ENCODE measurements at places on chromosomes 5 and 9.

- no peak for DNase-seq
Measured at GRCh38 chr5:59744531-59744992, 149.0 kb downstream of the PDE4D start.

- no peak for DNase-seq
Measured at GRCh38 chr9:123960366-123960765, 30.4 kb upstream of the DENND1A start.

DNA sequence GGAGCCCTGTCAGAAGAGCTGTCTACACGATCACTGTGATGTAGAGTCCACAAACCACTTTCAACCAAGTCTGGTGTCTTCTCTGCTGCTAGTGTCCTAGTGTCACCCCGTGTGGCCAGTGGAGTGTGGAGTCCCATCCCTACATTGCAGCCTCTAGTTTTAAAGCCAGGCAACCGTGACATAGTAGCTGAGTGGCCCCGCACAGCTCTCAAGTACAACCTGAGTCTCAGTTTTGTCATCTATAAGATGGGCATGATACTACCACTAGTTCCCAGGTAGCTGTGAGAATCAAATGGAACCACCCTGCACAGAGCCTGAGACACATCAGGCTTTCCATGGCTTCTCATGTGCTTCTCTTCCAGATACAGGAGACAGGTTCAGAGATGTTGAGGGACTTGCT lies 43.2 kb upstream of the AKNA start:
- DNase-seq, result no peak

DNA sequence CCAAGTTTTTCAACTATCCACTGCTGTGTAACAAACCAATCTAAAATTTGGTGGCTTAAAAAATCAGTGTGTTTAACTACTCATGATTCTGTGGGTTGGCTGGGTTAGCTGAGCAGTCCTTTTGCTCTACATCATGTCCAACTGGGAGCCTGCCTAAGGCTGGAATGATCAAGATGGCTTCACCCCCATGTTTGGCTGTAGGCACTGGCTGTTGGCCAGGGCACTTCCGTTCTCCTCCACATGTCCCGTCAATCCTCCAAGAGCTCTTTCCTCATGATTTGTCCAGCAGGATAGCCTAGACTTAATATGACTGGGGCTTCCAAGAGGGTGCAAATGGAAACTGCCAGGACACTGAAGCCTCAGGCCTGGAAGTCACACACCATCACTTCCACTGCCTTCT lies 17.0 kb upstream of the TSSK1B start:
- DNase-seq, result no peak

DNA sequence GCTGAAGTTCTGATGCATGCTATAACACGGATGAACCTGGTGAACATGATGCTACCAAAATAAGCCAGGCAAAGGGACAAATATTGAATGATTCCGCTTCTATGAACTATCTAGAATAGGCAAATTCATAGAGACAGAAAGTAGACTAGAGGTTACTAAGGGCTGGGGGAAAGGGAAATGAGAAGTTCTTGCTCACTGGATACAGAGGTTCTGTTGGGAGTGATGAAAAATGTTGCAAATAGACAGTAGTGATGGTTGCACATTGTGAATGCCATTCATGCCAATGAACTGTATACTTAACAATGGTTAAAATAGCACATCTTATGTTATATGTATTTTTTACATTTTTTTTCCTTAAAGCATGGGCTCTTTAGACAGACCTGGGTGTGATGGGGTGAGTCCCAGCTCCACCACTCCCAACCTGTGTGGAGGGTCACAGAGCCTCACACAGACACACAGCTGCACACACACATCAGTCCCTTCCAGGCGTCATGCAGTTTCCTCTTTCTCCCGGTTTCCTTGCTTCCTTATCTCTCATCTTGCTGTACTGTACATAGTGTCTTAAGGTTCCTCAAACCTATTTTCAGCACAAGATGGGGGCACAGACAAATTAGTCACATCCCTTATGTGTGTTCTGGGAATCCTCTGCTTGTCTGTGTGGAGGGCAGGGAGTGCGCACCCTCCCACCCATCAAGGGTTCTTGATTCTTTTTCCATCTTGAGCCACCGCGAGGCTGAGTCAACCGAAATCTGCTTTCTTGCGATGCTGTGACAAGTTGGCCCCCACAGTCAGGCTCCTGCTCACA lies 192.9 kb downstream of the CRB2 start:
- no peak for DNase-seq

- DNase-seq, result no peak
Measured at GRCh38 chr5:31993165-31993961, 180.8 kb downstream of the GOLPH3 start.

GRCh38 chr5:134223406-134224248 lies 2.2 kb downstream of the PPP2CA start:
- DNase-seq, result no peak

DNA sequence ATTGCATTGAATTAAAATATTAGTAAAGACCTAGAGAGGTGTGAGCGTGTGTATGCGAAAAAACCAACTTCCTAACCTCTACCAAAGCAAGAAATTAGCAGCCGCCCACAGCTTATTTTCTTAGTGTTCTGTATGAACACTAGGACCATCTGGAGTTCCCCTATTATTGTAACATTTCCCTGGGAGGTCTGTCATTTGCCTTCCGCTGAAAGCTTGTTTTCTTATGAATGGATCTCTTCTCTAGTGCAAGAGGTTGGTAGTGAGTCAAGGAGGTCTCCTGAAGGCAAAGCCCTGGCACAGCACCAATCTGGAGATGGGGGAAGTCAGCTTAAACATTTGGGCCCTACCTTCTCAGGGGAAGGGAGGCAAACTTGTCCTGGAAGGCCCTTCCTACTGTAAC lies 10.8 kb downstream of the TNFSF8 start:
- DNase-seq, result no peak

GRCh38 chr9:112061152-112061740 lies 113.9 kb downstream of the SUSD1 start:
- peak; percentile 80 for DNase-seq

- no peak for DNase-seq
Measured at GRCh38 chr5:6674421-6674820, 38.8 kb upstream of the TENT4A start.

- DNase-seq, result no peak
Measured at GRCh38 chr5:54440456-54440893, 15.0 kb upstream of the HSPB3 start.

DNA sequence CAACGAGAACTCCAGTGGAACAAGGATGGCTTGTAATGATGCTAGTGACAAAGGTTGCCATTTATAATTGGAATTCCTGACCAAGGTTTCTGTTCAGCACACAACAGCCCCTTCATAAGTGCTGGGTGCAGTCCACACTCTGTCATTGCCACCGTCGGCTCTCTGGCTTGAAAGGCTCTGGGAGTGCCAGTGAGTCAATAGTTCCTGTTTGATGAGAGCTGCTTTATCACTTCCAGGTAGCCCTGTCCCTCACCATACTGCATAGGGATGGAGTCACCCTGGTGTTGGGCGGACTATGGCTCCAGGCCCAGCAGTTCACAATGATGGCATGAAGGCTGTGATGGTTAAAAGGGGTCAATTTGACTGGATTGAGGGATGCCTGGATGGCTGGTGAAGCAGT lies 34.6 kb upstream of the SEMA4D start:
- DNase-seq, result no peak

DNA sequence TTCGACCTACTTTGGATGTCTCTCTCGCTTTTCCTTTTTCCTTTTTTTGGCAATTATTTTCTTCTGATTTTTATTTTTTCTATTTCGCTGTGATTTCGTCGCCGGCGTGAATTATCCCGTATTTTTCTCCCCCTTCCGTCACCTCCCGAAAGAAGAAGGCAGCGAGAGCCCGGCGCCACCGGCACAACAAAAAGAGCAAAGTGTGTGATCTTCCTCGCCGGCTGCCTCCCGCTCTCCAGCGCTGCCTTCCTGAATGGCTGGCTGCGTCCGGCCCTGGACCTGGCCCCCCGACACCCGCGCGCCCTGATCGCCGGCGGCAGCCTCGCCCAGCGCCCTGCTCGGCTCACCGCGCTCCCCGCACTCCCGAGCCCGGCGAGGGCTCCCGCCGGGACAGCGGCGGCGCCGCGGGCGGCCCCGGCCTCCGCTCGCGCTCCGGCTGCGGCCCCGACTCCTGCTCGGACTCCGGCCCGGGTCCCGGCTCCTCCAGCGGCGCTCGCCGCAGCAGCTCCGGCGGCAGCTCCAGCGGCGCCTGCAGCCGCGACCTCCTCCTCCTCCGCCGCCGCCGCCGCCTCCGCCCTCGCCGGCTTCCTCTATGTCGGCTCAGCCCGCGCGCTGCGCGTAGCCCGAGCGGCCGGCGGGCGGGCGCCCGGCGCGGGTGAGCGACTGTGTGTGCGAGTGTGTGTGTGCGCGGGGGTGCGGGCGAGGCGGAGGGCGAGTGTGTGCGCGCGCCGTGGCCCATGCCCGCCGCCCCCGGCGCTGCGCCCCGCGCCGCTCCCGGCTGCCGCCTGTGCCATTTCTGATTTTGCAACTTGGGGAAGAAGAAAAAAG lies 960 bp downstream of the NR2F1 start:
- peak; percentile 58 for DNase-seq

- DNase-seq, result no peak
Measured at GRCh38 chr5:5347442-5347841, 75.0 kb upstream of the ICE1 start.

DNA sequence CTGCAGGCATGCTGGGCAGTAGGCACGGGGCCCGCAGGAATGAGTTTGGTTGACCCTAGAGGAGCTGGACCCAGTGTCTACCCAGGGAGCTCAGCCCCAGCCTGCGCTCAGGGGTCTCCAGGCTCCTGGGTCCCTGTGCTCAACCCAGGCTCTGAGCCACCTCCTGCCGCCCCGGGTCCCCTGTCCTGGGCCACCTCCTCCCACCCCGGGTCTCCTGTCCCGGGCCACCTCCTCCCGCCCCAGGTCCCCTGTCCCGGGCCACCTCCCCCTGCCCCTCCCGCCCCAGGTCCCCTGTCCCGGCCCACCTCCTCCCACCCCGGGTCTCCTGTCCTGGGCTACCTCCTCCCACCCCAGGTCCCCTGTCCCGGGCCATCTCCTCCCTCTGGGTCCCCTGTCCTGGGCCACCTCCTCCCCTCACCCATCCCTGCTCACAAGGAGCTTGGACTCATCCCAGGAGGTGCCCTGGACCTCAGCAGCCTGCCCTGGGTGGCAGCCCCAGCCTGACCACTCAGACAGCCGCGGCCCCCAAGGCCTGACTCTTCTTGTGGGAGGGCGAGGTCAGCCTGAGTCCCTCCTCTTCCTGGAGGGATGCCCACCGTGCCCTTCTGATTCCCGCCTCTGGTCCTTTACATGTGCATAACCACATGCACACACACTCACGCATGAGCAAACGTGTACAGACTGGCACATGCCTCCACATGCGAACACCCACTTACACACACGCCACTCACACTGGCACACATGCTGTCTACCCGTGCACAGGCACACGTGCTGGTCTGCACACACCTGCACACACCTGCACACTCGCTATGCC lies 2.4 kb downstream of the LCN12 start:
- DNase-seq, result no peak

DNA sequence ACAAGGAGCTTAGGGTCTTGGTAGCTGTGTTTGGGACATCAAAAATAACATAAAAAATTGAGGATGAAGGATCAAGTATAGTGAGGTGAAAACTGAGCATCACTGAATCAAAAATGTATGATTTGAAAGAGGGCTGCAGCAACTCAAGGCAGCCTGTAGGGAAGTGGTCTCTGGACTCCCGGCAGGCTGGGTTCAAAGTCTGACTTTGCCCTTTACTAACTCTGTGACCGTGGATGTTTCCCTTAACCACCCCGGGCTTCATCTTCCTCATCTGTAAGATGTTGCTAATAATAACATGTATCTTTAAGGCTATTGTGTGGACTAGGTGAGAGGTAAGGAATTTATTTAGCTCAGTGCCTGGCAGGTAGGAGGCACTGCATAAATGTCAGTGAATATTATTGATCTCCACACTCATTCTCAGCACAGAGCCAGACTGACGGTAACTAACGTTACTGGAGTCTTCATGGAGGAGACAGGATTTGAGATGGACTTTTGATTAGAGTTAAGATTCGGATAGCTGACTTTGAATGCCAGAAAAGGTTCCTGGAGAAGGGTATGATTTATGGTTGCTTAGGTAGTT lies 367.3 kb downstream of the NDUFS4 start:
- no peak for DNase-seq

DNA sequence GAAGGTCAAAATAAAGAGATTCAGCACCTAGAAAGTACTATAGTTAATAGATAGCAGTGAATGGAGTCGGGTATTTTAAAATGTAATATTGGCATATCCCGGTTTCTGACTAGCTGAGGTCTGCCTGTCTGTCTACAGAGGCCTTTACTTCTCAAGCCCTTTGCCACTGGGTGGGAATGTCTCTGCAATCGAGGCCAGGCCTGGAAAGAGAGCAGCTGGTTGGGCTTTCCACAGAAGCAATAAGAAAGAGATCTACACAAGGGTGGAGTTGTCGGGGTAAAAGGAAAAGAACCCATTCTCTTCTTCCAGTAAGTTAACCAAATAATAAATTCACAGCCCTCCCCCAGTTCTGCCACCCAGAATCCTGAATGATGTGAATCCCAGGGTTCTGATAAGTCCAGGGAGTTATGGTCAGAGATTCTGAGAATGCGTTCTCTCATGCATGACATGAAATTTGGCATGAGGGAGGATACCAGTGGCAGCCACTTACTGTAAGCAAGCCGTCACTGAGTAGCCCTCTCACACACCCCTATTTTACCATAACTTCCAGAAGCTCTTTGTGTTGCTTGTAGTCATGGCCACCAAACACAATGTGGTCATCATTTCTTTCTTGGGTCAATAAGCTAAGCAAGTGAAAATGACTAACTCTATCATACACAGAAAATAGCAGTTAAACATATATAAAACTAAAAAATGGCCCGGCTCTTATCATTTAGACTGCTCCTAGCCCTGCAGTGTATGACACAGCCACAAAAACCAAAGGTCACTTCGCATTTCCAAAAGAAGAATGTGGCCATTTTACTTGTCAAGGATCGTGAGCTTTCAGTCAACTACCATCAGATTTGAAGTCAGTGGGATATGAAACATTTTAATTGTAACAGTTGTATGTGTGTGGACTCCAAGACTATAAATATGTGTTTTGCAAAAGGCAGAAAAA lies 185.0 kb downstream of the GLIS3 start:
- no peak for DNase-seq

Data from right atrium auricular region (tissue), 2 donors.